ENCODE measurements at places on chromosomes 5 and 9. TPM values are rescaled to one million over a fixed set of nuclear protein-coding genes. Genes with fewer than 3 reads are reported as not detected.

Gene SPINK6
- polyA plus RNA-seq: not detected

Gene LYSMD3
- 11.1 TPM for polyA plus RNA-seq

Gene MLANA
- polyA plus RNA-seq: not detected

Gene GABRA6
- polyA plus RNA-seq: 2.2 TPM

Gene PCDHA4
- 43.6 TPM for polyA plus RNA-seq

Gene CATSPER3
- polyA plus RNA-seq: 0.80 TPM

Gene TTC1
- polyA plus RNA-seq: 71.6 TPM

Gene TIMD4
- not detected for polyA plus RNA-seq

Gene ALDOB
- not detected for polyA plus RNA-seq

Gene LMNB1
- polyA plus RNA-seq: 91.0 TPM

Gene PCDHB10
- 8.7 TPM for polyA plus RNA-seq

Gene HTR1A
- not detected for polyA plus RNA-seq

Gene CAMK4
- polyA plus RNA-seq: 16.6 TPM

Gene CDHR2
- polyA plus RNA-seq: 1.0 TPM

Gene SHOC1
- not detected for polyA plus RNA-seq

Gene GEMIN5
- polyA plus RNA-seq: 16.6 TPM

Gene TPRN
- 8.1 TPM for polyA plus RNA-seq

Gene FOXD4L6
- 2.3 TPM for polyA plus RNA-seq

Gene TAF11L5
- polyA plus RNA-seq: not detected

Gene SPAG8
- polyA plus RNA-seq: 4.2 TPM

Gene ANKRD34B
- 0.08 TPM for polyA plus RNA-seq

Gene NR6A1
- 2.6 TPM for polyA plus RNA-seq

Gene TMEM174
- polyA plus RNA-seq: not detected

Gene MZB1
- not detected for polyA plus RNA-seq

Gene TMOD1
- 0.22 TPM for polyA plus RNA-seq

Gene LIFR
- polyA plus RNA-seq: 6.1 TPM

Gene PGM5
- polyA plus RNA-seq: not detected

Gene MYMK
- polyA plus RNA-seq: not detected

Gene PDE6A
- polyA plus RNA-seq: not detected

Gene TMEM252
- not detected for polyA plus RNA-seq

Gene ITGA2
- polyA plus RNA-seq: 0.34 TPM

Gene SLC6A7
- polyA plus RNA-seq: 4.6 TPM

Gene PTPN3
- polyA plus RNA-seq: 3.8 TPM

Gene SLC46A2
- polyA plus RNA-seq: not detected

Gene TAF11L10
- not detected for polyA plus RNA-seq

Gene VCAN
- 1,274 TPM for polyA plus RNA-seq

Gene MTX3
- polyA plus RNA-seq: 19.4 TPM

Gene F2RL2
- not detected for polyA plus RNA-seq

Gene IFNK
- not detected for polyA plus RNA-seq

Gene ENTREP1
- 2.0 TPM for polyA plus RNA-seq

Gene OLFM1
- polyA plus RNA-seq: 134 TPM

Gene PRKAA1
- polyA plus RNA-seq: 66.9 TPM

Gene NR2F1-AS1
- polyA plus RNA-seq: 0.24 TPM

Gene PCDHGB7
- polyA plus RNA-seq: 4.7 TPM

Gene TLX3
- not detected for polyA plus RNA-seq

Gene C5orf58
- not detected for polyA plus RNA-seq

Gene VDAC1
- 297 TPM for polyA plus RNA-seq

Gene TTLL11
- 8.0 TPM for polyA plus RNA-seq
